Upper lobe of left lung (tissue), 6 donors: ENCODE measurements at places on chromosomes 11 and 22.

DNA sequence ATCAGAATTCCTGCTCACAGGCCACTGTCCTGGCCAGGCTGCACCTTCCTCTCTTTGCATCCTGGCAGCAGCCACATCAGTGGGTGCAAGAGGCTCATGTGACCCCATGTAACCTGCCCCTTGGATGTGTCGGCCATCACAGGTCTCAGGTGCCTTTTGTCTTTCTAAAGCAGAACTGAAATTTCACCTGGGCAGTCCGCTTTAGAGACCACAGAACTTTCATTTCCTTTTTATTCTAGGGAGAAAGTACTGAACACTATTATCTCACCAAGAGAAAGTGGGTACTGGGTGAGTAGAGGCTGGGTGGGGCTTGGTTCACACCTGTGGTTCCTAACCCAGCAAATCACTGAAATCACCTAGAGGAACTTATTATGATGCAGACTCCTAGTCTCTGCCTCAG is 51.7 kb upstream of the NUP160 start:
- DNase-seq, result no peak

GRCh38 chr11:91932151-91932821 is 292.3 kb upstream of the FAT3 start:
- DNase-seq, result no peak

- no peak for DNase-seq
Measured at GRCh38 chr11:11708256-11708655, 86.5 kb upstream of the GALNT18 start.

DNA sequence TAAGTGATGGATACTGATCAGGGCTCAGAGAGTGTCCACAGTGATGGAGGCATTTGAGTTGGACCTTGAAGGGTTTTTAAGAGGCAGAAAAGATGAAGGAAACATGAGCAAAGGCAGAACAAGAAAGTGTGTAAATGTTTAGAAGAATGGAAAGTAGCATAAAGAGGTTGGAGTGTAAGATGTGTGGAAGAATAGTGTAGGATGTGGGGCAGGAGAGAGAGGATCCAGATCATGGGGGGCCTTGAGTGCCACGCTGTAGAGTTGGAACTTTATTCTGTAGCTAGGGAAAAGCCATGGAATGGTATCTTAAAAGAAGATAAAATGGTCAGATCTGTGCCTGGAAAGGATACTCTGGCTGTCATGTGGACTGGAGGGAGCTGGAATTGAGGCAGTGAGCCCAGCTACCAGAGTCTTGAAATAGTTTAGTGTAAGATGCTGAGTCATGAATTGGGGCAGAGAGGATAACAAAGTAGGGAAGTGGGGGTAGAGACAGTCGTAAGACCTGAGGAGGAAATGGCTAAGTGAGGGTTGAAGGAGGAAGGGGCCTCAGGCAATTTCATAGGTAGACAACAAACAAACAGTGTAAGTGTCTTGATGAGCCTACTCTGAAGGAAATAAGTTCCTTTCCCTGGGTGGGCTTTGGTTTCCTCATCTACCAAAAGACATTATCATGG is 6.7 kb downstream of the KCNE3 start:
- peak; percentile 52 for DNase-seq
